ENCODE measurements at places on chromosomes 6 and 20.

- H3K27me3 ChIP-seq: no peaks in the 10 kb centered on the region
- H3K4me1 ChIP-seq: no peaks in the 10 kb centered on the region
- H3K27ac ChIP-seq: no peak overlapping the region
- no peak for DNase-seq
- no peak overlapping the region for H3K4me3 ChIP-seq
These were observed 41.8 kb downstream of the THBS2 start for GRCh38 chr6:169211881-169212280.

- no peak overlapping the region for H3K27ac ChIP-seq
- H3K36me3 ChIP-seq: no peaks in the 10 kb centered on the region
- no peak overlapping the region for H3K4me3 ChIP-seq
- H3K27me3 ChIP-seq: no peaks in the 10 kb centered on the region
- DNase-seq: no peak
These were observed 137.1 kb downstream of the PACRG start for GRCh38 chr6:162864911-162865310.

DNA sequence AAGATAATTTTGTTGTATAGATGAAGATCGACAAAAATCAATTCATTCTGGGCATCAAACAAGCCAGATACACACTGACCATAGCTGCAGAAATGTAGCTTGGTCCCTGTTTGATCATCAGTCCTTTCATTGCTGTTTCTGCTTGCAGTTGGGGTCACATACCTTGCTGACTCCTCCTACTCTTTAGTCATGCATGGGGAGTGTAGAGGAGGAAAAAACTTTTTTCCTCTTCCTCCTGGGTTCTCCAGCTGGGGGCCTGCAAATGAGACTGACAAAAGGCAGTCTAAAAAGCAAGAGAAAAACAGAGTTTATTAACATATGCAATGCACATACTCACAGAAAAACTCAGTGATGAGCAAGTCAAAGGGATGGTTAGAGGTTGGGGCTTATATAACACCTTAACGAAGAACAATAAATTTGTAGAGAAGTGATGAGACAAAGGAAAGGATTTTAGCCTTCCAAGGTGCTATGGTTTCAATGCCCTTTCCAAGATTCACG is 105.8 kb downstream of the QRSL1 start:
- no peaks in the 10 kb centered on the region for H3K4me1 ChIP-seq
- no peak for DNase-seq
- no peaks in the 10 kb centered on the region for H3K36me3 ChIP-seq
- H3K27me3 ChIP-seq: no peaks in the 10 kb centered on the region
- H3K4me3 ChIP-seq: no peak overlapping the region

DNA sequence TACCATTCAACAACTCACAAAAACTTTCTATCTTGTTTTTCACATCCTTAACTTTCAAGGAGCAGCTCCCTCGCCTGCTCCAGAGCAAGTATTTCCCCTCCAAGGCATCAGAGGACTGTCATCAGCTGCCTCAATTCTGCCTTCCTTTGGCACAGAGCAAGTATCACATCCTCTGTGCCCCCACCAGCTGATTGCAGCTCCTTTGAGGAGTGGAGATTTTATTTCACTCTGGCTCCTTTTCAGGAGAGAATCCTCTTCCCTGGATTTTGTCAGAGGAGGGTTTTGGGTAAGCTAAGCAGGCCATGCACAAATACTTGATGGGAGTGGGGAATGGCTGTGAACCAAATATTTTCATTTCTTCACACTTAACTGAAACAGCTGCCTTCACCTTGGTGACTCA is 610.5 kb upstream of the FLRT3 start:
- H3K4me3 ChIP-seq: no peak overlapping the region
- no peaks in the 10 kb centered on the region for H3K4me1 ChIP-seq
- H3K27me3 ChIP-seq: no peaks in the 10 kb centered on the region

- no peak overlapping the region for H3K4me3 ChIP-seq
- no peak overlapping the region for H3K27ac ChIP-seq
- DNase-seq: no peak
- no peaks in the 10 kb centered on the region for H3K4me1 ChIP-seq
- H3K27me3 ChIP-seq: no peaks in the 10 kb centered on the region
These were observed 13.9 kb upstream of the AARS2 start for GRCh38 chr6:44327096-44327495.

GRCh38 chr6:56445818-56446217 is 196.9 kb downstream of the DST start:
- no peak for DNase-seq
- H3K27me3 ChIP-seq: no peaks in the 10 kb centered on the region
- H3K4me1 ChIP-seq: no peaks in the 10 kb centered on the region
- no peak overlapping the region for H3K4me3 ChIP-seq
- H3K27ac ChIP-seq: no peak overlapping the region

GRCh38 chr6:125836466-125836865 is 45.7 kb downstream of the NCOA7 start:
- H3K4me3 ChIP-seq: no peak overlapping the region
- H3K4me1 ChIP-seq: peaks cover 32% of the 10 kb centered on the region
- H3K27me3 ChIP-seq: no peaks in the 10 kb centered on the region
- H3K36me3 ChIP-seq: no peaks in the 10 kb centered on the region

- H3K4me3 ChIP-seq: no peak overlapping the region
- no peak for DNase-seq
- H3K4me1 ChIP-seq: no peaks in the 10 kb centered on the region
- H3K36me3 ChIP-seq: no peaks in the 10 kb centered on the region
- H3K27ac ChIP-seq: no peak overlapping the region
- H3K27me3 ChIP-seq: no peaks in the 10 kb centered on the region
These were observed 255.9 kb upstream of the DEFB112 start for GRCh38 chr6:50305660-50306059.

DNA sequence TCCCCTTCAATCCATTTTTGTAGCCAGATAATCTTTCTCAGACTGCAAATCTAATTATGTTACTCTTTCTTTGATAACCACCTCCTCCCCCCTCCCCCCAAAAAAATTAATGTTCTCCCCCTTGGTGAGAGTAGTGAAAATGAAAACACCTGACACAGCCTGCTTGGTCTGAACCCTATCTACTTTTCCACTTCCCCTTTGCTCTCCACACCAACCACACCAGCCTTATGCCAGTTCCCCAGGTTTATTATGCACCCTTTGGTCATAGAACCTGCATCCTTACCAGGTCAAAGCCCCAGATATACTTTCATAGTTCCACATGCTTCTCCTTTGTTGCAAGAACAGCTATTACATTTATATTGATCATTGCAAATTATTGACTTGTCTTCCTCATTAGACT is 19.4 kb downstream of the PFDN4 start:
- no peaks in the 10 kb centered on the region for H3K27me3 ChIP-seq
- no peaks in the 10 kb centered on the region for H3K36me3 ChIP-seq
- no peaks in the 10 kb centered on the region for H3K4me1 ChIP-seq
- H3K4me3 ChIP-seq: no peak overlapping the region

DNA sequence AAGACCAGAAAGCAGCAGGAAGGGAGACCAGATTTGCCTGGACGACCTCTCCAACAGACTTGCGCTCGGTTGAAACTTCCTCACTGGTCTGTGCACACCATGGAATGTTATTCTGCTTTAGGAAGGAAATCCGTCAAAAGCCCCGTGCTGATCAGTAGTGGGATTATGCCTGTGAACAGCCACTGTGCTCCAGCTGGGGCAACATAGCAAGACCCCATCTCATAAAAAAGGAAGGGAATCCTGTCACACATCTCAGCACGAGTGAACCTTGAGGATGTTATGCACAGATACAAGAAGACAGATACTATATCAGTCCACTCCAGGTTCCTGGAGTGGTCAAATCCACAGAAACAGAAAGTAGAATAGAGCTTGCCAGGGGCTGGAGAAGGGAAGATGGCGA is 86.9 kb upstream of the FOXC1 start:
- no peak overlapping the region for H3K4me3 ChIP-seq
- H3K27me3 ChIP-seq: no peaks in the 10 kb centered on the region
- DNase-seq: no peak
- no peaks in the 10 kb centered on the region for H3K36me3 ChIP-seq
- peaks cover 32% of the 10 kb centered on the region for H3K4me1 ChIP-seq
- H3K27ac ChIP-seq: no peak overlapping the region

- no peaks in the 10 kb centered on the region for H3K4me1 ChIP-seq
- DNase-seq: no peak
- no peaks in the 10 kb centered on the region for H3K36me3 ChIP-seq
- no peaks in the 10 kb centered on the region for H3K27me3 ChIP-seq
- no peak overlapping the region for H3K4me3 ChIP-seq
- no peak overlapping the region for H3K27ac ChIP-seq
These were observed 86.0 kb upstream of the SLC2A12 start for GRCh38 chr6:134138226-134138975.

- H3K36me3 ChIP-seq: no peaks in the 10 kb centered on the region
- H3K27me3 ChIP-seq: no peaks in the 10 kb centered on the region
- no peak overlapping the region for H3K4me3 ChIP-seq
- DNase-seq: no peak
- H3K27ac ChIP-seq: no peak overlapping the region
- H3K4me1 ChIP-seq: no peaks in the 10 kb centered on the region
These were observed 104.7 kb upstream of the PMEPA1 start for GRCh38 chr20:57814529-57814928.

GRCh38 chr6:26743157-26743821 is 83.7 kb upstream of the ZNF322 start:
- no peaks in the 10 kb centered on the region for H3K36me3 ChIP-seq
- peaks cover 14% of the 10 kb centered on the region for H3K27me3 ChIP-seq
- no peaks in the 10 kb centered on the region for H3K4me1 ChIP-seq
- H3K4me3 ChIP-seq: no peak overlapping the region
- DNase-seq: no peak
- no peak overlapping the region for H3K27ac ChIP-seq

DNA sequence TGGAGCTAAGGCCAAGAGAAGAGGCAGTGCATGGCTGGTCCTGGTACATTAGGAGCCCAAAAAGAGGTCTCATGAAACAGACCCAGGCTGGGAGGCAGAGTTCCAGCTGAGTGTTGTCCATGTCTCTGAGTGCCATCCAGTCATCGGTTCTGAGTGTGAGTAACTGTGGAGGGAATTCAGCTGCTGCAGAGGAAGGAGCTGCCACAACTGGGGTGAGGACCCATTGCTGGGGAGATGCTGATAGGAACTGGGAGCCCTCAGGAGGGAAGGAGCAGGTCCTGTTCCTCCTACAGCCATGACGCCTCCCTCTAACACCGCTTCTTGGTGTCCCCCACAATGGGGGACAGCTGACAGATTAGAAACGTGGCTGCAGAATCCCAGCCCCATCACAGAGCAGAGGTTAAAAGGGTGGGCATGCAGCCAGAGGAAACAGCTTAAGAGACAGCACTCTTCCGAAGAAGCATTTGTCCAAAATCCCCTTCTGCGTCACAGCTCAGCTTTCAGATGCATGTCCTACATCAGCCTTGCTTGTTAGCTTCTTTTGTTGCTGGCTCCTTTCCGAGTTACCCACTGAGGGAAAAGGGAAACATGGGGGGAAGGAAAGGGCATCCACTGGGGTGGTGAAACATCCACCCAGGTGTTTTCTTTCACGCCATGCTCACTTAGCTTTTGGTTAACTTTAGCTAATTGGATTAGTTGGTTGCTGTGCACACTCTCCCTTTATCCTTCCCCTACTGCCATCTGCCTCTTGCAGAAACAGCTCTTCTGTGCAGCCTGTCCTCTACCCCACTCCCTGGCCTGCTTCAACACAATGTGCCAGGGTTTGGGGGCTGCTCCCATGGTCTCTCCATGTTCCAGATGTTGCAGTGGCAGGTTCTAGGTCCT is 239.2 kb downstream of the SYNDIG1 start:
- no peaks in the 10 kb centered on the region for H3K4me1 ChIP-seq
- H3K27me3 ChIP-seq: no peaks in the 10 kb centered on the region
- no peak for DNase-seq

GRCh38 chr6:5746759-5747130 is 260.0 kb downstream of the NRN1 start:
- H3K27me3 ChIP-seq: no peaks in the 10 kb centered on the region
- H3K4me1 ChIP-seq: no peaks in the 10 kb centered on the region
- H3K4me3 ChIP-seq: no peak overlapping the region
- no peak overlapping the region for H3K27ac ChIP-seq

Data from effector memory CD4-positive, alpha-beta T cell (primary cell).